ENCODE measurements at places on chromosomes 7 and 10.

DNA sequence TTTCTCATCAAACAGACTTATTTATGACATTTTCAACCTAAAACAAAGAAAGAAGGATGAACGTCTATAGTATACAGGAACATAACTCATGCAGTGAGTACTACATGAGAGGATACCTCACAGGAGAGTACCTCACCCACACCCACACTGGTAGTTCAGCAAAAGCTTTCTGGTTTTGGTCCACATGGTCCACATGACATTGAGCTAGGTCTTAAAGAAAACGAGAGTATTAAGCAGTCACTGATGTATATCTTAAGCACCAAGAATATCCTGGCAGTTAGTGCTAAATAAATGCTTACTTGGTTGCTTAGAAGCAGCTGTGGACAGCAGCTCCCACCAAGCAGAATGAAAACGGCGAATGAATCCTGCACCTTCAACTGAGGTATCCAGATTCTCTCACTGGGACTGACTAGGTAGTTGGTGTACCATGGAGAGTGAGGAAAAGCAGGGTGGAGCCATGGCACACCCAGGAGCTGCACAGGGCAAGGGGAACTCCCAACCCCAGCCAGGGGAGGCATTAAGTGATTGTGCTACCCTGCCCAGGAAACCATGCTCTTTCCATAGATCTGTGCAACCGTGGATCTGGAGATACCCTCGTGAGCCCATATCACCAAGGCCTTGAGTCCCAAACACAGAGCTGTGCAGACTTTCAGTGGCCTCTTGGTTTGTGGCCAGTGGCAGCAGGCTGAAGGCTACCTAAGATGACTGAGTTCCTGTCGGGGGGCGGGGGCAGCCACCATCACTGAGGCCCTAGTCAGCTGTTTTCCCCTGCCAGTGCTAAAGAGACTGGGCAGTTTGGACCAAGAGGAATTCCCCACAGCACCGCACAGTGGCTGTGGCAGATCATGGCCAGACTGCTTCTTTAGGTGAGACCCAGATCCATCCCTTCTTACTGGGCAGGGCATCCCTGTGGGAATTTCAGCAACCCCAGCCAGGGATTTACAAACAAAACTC is 143.4 kb downstream of the SGMS1 start:
- no peaks in the 10 kb centered on the region for H3K27me3 ChIP-seq
- H3K36me3 ChIP-seq = peaks cover 58% of the 10 kb centered on the region
- no peak overlapping the region for H3K4me3 ChIP-seq
- H3K27ac ChIP-seq = no peak overlapping the region

DNA sequence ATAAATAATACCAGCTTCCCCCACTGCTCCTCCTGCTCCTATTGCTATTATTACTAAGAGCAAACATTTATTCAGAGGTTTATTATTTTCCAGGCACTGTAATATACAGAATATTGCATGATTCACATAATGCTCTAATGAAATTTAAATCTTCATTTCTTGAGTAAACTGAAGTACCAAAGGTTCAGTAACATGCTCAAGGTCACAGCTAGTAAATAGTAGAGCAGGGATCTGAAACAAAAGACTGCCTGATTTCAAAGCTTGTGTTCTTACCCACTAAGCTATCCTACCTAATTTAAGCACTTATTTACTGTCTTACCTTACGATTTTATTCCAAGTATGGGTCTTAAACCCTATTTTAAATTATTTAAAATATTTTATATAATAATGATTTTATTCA is 126.2 kb downstream of the SNX13 start:
- no peak for DNase-seq
- H3K4me1 ChIP-seq = peaks cover 1% of the 10 kb centered on the region
- no peaks in the 10 kb centered on the region for H3K27me3 ChIP-seq
- H3K4me3 ChIP-seq = no peak overlapping the region
- H3K27ac ChIP-seq = no peak overlapping the region

DNA sequence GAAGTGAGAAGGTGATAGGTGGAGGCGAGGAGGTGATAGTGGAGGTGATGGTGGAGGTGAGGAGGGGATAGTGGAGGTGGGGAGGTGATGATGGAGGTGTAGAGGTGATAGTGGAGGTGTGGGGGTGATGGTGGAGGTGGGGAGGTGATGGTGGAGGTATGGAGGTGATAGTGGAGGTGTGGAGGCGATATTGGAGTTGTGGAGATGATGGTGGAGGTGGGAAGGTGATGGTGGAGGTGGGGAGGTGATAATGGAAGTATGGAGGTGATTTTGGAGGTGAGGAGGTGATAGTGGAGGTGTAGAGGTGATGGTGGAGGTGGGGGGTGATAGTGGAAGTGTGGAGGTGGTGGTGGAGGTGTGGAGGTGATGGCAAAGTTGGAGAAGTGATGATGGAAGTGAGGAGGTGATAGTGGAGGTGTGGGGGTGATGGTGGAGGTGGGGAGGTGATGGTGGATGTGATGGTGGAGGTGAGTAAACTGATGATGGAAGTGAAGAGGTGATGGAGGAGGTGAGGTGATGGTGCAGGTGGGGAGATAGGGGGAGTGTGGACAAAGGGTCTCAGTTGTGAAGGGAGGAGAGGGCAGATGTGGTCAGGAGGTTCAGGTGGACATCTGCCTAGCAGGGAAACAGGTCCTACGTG is 36.6 kb downstream of the ADCY1 start:
- H3K4me3 ChIP-seq = no peak overlapping the region
- H3K4me1 ChIP-seq = no peaks in the 10 kb centered on the region
- H3K36me3 ChIP-seq = peaks cover 18% of the 10 kb centered on the region
- H3K27me3 ChIP-seq = peaks cover 8% of the 10 kb centered on the region

GRCh38 chr7:128352636-128353035 is 8.9 kb downstream of the PRRT4 start:
- peak overlapping the region; percentile 23 for H3K4me3 ChIP-seq
- peaks cover 63% of the 10 kb centered on the region for H3K27me3 ChIP-seq
- peaks cover 5% of the 10 kb centered on the region for H3K4me1 ChIP-seq
- H3K36me3 ChIP-seq = no peaks in the 10 kb centered on the region
- DNase-seq = no peak

- no peak overlapping the region for H3K4me3 ChIP-seq
- no peaks in the 10 kb centered on the region for H3K27me3 ChIP-seq
- no peak overlapping the region for H3K27ac ChIP-seq
- no peaks in the 10 kb centered on the region for H3K36me3 ChIP-seq
- no peaks in the 10 kb centered on the region for H3K4me1 ChIP-seq
Measured at GRCh38 chr7:84202855-84203254, 8.3 kb upstream of the SEMA3A start.

- no peak overlapping the region for H3K27ac ChIP-seq
- H3K4me1 ChIP-seq = no peaks in the 10 kb centered on the region
Measured at GRCh38 chr10:116296291-116296721, 23.3 kb upstream of the GFRA1 start.

DNA sequence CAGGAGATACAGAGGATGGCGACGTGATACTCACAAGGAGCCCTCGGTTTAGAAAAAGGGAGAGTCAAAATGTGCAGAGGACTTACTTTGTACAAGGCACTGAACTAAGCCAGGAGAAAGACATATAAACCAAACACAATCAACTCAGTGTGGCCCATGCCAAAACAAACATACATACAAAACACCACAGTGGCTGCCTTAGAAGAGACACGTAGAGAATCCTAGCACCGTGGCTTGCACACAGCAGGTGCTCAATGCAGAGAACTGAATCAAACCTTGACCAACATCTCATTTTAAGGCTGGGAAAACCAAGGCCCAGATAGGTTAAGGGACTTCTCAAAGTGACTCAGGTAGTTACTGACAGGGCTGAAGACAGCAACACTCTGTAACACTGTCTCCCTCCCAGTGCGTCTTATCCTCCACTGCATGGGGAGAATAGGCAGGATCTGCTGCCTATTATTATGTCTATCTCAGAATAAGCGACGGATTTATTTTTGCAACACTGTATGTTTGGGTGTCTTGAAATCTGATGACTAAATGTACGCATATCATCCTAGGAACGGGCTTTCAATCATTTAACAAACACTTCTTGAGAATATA is 11.0 kb downstream of the SORBS1 start:
- peaks cover 6% of the 10 kb centered on the region for H3K27me3 ChIP-seq
- no peak overlapping the region for H3K27ac ChIP-seq
- H3K36me3 ChIP-seq = no peaks in the 10 kb centered on the region
- DNase-seq = no peak

DNA sequence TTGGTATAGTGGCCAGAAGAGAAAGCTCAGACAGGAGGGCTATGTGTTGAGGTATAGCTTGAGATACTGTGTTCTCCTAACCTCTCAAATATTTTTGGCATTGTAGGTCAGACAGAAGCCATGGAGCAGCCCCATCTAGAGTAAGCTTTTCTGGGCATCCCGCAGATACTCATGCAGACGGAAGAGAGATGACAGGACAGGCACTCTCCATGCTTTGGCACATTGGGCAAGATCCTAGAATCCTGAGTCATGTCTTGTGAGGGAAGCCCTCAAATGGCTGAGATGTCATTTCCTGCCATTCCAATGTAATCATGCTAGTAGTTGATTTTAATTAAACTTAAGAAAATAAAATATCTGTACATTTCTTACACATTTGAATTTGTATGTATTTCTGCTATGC is 16.8 kb upstream of the KIF20B start:
- no peaks in the 10 kb centered on the region for H3K4me1 ChIP-seq
- H3K4me3 ChIP-seq = no peak overlapping the region
- no peak for DNase-seq
- no peak overlapping the region for H3K27ac ChIP-seq
- H3K27me3 ChIP-seq = peaks cover 7% of the 10 kb centered on the region
- H3K36me3 ChIP-seq = no peaks in the 10 kb centered on the region

- H3K27me3 ChIP-seq = no peaks in the 10 kb centered on the region
- H3K4me3 ChIP-seq = no peak overlapping the region
- H3K4me1 ChIP-seq = peaks cover 27% of the 10 kb centered on the region
- H3K27ac ChIP-seq = peak overlapping the region; percentile 62
- no peak for DNase-seq
Measured at GRCh38 chr10:27158421-27158820, 3.3 kb downstream of the MASTL start.

DNA sequence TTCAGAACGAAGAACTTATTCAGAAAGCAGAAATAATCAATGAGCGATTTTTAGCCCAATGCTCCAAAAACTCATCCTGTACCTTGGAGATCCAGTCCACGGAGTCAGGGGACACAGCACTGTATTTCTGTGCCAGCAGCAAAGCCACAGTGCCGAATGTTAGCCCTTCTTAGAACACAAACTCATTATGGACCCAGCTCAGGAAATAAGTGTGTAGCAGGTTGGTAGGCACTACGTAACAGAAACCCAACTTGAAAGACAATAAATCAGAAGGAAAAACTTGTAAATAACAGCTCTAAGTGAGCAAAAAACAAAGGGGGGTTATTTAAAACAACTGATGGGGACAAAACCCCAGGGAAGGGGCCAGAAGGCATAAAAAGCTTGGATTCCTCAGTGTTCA is 112.0 kb upstream of the PRSS1 start:
- H3K4me3 ChIP-seq = no peak overlapping the region
- H3K27ac ChIP-seq = no peak overlapping the region
- no peak for DNase-seq
- peaks cover 10% of the 10 kb centered on the region for H3K27me3 ChIP-seq
- no peaks in the 10 kb centered on the region for H3K36me3 ChIP-seq

DNA sequence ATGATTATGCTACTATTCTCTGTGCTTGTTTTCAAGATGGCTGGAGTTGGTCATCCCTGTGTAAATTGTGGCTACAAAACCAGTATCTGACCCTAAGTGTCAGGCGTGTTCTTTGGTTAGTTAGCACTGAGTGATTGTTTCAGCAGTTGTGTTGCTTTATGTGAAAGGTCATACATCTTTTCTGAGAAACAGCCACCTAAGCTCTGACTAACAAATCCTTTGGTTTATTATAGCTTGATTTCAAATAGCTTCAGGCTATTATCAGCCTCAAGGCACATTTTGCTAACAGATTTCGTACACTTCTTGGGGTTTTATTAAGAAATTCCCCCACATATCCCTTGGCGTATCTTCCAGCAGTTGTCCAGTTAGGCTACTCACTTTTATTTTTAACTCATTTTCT is 4.8 kb upstream of the ADRB1 start:
- H3K36me3 ChIP-seq = no peaks in the 10 kb centered on the region
- H3K27me3 ChIP-seq = peaks cover 29% of the 10 kb centered on the region
- DNase-seq = no peak
- H3K4me1 ChIP-seq = peaks cover 20% of the 10 kb centered on the region
- no peak overlapping the region for H3K27ac ChIP-seq

DNA sequence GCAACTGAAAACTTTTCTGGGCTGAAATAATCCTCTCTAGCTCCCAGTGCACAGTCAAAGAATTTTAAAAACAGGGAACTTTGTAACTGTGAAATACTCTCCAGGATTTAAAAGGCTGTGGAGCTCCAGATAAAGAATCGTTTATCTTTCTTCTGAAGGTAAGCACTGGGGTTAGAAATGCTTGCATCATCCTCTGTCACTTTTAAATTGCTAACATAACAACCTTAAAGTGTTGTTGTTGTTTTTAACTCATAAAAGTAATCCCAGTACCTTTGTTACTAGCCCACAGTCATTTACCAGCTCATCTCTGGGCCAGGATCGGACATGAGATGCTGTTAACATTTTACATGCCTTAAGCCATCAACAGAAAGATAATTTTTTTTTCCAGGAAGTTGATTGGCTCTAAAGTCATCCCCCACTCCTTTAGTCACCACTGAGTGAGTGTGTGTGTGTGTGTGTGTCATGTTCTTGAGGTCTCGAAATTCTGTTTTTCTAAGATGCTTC is at the start of gene SLC39A12:
TSS of gene SLC39A12 (plus strand) at position 51 of the 504 bp plus-strand sequence. CDS start 1,359 bp downstream, outside the sequence.
- H3K36me3 ChIP-seq = no peaks in the 10 kb centered on the region
- H3K4me3 ChIP-seq = no peak within 1 kb of the TSS
- no peaks in the 10 kb centered on the region for H3K4me1 ChIP-seq
- no peak within 1 kb of the TSS for H3K27ac ChIP-seq
- H3K27me3 ChIP-seq = no peaks in the 10 kb centered on the region
- no peak for DNase-seq

DNA sequence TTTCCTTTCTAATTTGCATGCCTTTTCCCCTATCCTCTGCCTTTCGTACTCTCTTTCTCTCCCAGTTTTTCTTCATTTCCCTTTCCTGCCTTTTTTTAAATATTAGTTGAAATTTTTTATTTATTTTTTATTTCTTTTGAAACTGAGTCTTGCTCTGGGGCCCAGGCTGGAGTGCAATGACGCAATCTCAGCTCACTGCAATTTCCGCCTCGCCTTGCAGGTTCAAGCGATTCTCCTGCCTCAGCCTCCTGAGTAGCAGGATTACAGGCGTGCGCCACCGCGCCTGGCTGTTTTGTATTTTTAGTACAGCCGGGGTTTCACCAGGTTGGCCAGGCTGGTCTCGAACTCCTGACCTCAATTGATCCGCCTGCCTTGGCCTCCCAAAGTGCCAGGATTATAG is 20.0 kb upstream of the HUS1 start:
- H3K27ac ChIP-seq = no peak overlapping the region
- no peaks in the 10 kb centered on the region for H3K27me3 ChIP-seq
- H3K36me3 ChIP-seq = no peaks in the 10 kb centered on the region

- H3K36me3 ChIP-seq = peaks cover 17% of the 10 kb centered on the region
- DNase-seq = no peak
- H3K27me3 ChIP-seq = no peaks in the 10 kb centered on the region
Measured at GRCh38 chr10:124697443-124697836, 46.7 kb downstream of the FAM53B start.

DNA sequence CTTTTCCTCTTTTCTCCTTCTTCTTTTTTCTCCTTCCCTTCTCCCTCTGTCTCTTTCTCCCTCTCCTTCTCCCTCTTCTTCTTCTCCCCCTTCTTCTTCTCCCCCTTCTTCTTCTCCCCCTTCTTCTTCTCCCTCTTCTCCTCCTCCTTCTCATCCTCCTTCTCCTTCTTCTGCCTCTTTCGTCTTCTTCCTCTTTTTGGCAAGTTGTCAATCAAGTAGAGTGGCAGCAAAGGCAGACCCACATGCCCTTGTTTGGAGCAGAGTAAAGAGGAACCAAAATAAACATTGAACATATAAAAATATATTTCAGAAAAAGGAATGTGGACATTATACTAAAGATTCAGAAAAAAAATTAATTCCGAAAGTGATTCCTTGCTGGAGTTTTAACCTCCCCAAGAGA is 59.6 kb upstream of the ZNF33B start:
- no peaks in the 10 kb centered on the region for H3K36me3 ChIP-seq
- DNase-seq = no peak
- H3K27ac ChIP-seq = no peak overlapping the region
- peaks cover 14% of the 10 kb centered on the region for H3K27me3 ChIP-seq

Data from naive B cell (primary cell).